ENCODE measurements at places on chromosomes 13 and 19.

- no peak for DNase-seq
Measured at GRCh38 chr13:74215420-74215819, 81.2 kb upstream of the KLF12 start.

GRCh38 chr13:79404361-79404760 lies 1.7 kb downstream of the RBM26 start:
- no peak for DNase-seq

DNA sequence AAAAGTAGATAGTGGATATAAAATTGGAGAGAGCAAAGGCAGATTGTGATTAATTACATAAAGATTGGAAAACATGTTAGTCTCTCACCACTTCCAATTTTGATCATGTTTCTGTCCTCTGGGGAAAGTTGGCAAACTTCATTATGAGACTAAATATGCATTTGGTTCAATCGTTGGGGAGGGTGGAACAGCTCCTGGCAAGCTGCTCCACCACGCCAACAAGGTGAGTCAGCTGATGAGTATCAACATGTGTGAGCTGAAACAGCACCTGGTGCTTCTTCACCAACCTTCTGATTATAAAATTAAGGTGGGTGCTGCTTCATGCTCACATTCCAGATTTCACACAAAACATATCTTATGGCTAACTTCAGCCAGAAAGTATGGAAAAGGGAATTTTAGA lies 1784.6 kb downstream of the SLITRK5 start:
- DNase-seq: no peak

GRCh38 chr13:91647361-91647990 lies 249.1 kb downstream of the GPC5 start:
- no peak for DNase-seq

DNA sequence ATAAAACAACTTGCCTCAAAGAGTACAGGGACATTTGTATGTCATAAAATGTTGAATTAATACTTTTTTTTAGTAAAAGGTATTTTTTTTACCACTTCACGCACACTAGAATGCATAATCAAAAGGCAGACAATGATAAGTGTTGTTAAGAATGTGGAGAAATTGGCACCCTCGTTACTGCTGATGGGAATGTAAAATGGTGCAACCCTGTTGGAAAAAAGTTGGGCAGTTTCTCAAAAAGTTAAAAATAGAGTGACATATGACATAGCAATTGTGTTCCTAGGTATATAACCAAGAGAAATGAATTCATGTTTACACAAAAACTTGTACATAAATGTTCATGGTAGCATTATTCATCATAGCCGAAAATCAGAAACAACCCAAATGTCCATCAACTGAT lies 109.5 kb downstream of the PIBF1 start:
- DNase-seq: no peak

- no peak for DNase-seq
Measured at GRCh38 chr19:50795664-50796073, 5.5 kb downstream of the ACP4 start.

GRCh38 chr19:7823686-7824301 lies 6.2 kb upstream of the EVI5L start:
- DNase-seq: no peak

GRCh38 chr19:11626252-11626651 lies 29.0 kb downstream of the ZNF627 start:
- DNase-seq: no peak

- DNase-seq: no peak
Measured at GRCh38 chr13:28128030-28128429, 10.3 kb upstream of the PAN3 start.

DNA sequence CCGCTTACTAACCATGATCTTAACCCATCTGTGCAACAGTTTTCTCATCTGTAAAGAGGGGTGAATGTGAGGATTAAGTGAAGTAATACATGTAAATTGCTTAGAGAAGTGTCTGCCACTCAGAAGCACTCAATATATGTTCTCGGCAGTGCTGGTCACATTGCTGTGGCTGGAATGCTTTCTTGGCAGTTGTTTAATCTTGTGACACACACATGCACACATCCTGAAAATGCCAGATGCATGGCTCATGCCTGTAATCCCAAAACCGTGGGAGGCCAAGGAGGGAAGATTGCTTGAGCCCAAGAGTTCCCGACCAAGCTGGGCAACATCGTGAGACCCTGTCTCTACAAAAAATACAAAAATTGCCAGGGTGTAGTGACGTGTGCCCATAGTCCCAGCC lies 4.9 kb upstream of the DMKN start:
- DNase-seq: peak; percentile 19

GRCh38 chr13:97627566-97627965 lies 193.6 kb downstream of the RAP2A start:
- DNase-seq: no peak
